ENCODE measurements at places on chromosomes 7 and 10.

GRCh38 chr10:28201410-28202400, 101.2 kb downstream of the MPP7 start:
- DNase-seq: no peak

DNA sequence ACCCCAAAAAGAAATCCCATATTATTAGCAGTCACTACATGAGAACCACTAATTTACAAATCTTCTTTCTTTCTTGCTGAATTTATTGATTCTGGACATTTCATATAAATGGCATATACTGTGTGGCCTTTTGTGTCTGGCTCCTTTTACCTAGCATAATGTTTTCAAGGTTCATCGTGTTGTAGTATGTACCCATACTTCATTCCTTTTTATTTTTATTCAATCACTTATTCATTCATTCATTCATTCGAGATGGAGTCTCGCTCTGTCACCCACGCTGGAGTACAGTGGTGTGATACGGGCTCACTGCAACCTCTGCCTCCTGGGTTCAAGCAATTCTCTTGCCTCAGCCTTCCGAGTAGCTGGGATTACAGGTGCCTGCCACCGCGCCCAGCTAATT, 21.9 kb downstream of the VPS26A start:
- DNase-seq: no peak

DNA sequence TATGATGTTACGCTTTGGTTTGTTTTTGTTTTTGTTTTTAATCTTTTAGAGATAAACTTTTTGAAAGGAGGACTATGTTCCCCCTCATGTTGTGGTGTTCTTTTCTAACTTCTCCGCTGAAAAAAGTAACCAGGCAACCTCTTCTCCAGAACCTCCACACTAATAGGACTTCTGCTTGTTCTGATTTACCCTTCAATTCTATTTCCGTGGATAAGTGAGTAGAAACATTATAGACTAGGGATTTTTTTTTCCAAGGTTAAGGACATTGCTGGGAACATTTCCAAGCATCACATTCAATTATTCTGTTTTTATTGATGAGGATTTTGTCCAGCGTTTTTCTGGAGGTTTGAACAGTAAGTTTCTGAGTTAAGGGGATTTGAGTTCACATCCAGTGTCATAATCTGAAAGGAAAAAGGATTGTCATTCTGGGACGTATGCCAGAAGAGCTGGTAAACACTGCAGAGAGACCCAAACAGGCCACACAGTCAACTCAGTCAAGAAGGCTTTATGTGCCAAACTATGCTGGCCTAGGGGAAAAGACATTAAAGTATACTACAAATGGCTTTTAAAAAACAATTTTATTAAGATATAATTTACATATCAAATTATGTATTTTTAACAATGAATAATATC, 28.3 kb upstream of the RALA start:
- DNase-seq: no peak

DNA sequence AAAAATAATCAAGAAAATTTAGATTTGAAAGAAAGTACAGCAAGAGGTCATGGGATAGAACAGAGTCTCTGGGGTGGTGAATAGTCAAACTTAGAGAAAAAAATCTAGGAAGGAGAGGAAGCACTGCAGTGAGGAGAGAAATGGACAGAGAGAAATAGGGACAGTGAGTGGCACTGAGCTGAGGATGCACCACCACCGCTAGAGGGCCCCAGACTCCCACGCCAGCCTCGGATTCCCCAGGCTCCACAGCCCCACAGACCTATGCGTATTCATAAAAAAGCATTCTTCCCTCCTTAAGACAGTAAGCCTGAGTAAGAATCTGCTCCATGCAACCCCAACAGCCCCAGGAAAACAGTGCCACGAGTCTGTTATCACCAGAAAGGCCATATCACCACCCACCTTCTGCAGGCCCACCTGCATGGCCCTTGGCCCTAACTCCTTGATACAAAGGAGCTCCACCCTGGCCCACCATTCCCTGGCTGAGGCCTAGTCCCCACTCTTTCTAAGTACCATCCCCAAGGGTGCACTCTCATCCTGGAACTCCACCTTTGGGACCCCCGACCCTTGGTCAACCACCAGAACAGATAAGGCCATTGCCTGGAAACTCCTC, 91.0 kb downstream of the ALOX5 start:
- no peak for DNase-seq

- DNase-seq: no peak
Measured at GRCh38 chr7:157758468-157759245, 421.9 kb downstream of the DNAJB6 start.

GRCh38 chr7:71507680-71508602, 376.0 kb downstream of the GALNT17 start:
- DNase-seq: no peak

GRCh38 chr10:113320987-113321386, 231.9 kb upstream of the HABP2 start:
- no peak for DNase-seq

- no peak for DNase-seq
Measured at GRCh38 chr7:17242504-17242903, 55.9 kb upstream of the AHR start.

GRCh38 chr10:16902606-16903005, 85.4 kb upstream of the RSU1 start:
- no peak for DNase-seq

Data from NCI-H2107 (cell line).